ENCODE measurements at places on chromosomes 6 and 20.

DNA sequence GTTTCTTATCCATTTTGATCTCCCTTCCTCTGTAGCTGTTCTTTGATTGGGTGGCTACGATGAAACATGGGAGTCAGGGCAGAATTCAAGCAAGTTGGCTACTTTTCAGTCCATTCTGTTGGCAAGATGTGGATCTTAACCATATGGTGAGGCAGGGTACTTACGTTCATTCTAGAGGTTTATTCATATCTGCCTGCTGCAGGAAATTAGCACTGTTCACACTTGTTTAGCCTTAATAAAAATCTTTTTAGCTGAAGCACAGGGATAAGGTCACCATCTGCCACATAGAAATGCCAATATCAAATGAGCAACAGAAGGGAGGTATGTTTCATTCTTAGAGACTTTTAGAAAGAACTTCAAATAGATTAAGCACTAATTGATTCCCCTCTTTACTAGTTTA, 83.9 kb downstream of the GRIK2 start:
- DNase-seq, result no peak

- DNase-seq, result no peak
These were observed 14.7 kb downstream of the UST start for GRCh38 chr6:148761527-148762011.

- DNase-seq, result no peak
These were observed 139.9 kb downstream of the AGPAT4 start for GRCh38 chr6:161133963-161134362.

DNA sequence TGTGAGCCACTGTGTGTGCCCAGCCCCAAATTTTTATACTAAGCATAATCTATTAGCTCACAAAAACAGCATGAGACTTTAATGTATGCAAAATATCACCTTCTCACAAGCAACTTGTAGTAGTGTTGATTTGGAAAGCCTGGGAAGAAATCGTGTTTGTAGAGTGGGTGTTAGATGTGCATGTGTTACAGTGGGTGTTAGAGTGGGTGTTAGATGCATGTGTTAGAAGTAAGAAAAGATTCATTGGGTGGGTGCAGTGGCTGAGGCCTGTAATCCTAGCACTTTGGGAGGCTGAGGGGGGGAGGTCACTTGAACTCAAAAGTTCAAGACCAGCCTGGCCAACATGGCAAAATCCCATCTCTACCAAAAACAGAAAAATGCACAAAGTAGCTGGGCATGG, 6.3 kb upstream of the SCAF8 start:
- no peak for DNase-seq

GRCh38 chr6:6758915-6759654, 170.6 kb downstream of the LY86 start:
- no peak for DNase-seq

DNA sequence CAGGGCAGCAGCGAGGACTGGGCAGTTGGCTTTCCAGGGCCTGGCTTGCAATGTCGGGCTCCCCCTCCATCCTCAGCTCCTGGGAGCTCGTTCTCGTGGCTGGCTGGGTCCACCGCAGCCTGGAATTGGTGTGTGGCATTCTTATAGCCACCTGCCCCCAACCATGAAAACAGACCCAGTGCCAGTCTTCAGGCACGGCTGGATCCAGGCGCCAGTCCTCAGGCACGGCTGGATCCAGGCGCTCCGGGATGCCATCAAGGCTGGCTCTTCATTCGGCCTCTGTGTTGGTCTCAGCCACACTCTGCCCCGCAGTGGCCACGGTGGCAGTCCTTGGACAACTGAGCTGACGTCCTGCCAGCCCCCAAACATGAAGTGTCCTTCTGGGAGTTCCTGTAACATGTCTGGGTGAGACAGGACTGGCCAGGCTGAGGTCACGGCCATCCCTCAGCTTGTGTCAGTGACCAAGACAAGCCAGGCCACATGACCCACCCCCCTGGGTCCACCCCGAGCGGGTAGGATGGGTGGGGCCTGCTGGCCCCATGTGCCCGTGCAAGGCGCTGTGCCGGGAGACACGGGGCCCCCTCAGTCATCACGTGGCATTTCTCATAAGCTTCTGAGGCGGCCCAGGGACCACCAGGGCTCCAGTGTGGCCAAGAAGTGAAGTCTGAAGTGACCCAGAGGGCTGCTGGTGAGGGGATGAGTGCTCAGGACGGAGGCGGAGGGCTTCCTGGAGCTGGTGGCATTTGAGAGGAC, 99.0 kb downstream of the TAF4 start:
- DNase-seq, result no peak

GRCh38 chr20:39248171-39248861, 286.2 kb downstream of the DHX35 start:
- no peak for DNase-seq

DNA sequence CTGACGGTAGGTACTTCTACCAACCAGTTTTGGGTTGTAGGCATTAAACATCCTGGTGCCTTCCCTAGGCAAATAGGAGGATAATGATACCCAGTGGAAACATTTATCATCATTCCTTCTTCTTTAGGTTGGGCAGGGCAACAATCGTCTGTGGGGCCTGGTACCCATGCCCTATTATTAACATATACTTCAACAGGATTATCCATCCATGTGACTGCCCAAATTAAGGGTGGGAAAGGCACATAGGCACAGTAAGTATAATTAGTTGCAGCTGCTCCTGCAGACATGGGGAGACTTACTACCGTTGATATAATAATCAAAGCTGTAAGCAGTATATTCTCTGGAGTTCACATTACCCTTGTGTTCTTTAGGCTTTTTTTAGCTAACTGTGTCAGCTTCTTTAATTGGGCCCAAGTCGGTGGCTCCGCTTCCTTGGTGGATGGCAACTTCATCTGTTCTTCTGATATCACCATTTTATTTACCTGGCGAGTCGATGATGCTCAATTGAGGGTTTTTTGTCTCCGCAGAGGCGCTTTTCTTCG, 16.8 kb downstream of the RPL7L1 start:
- DNase-seq, result no peak

Data from AG09309 (cell line).